ENCODE measurements at places on chromosomes 2 and 18.
A peak's percentile ranks its signal among the peaks of the same experiment; 100 is the strongest.

DNA sequence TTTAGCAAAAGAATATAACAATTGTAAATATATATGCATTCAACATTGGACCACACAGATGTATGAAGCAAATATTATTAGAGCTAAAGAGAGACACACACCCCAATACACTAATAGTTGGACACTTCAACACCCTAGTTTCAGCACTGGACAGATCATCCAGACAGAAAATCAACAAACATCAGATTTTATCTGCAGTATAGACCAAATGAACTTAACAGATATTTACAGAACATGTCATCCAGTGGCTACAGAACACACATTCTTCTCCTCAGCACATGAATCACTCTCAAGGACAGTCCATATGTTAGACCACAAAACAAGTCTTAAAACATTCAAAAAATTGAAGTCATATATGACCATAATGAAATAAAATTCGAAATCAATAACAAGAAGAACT lies 22.1 kb upstream of the EVA1A start:
- DNase-seq = no peak

GRCh38 chr18:40485318-40485717 lies 1469.7 kb upstream of the PIK3C3 start:
- no peak for DNase-seq

DNA sequence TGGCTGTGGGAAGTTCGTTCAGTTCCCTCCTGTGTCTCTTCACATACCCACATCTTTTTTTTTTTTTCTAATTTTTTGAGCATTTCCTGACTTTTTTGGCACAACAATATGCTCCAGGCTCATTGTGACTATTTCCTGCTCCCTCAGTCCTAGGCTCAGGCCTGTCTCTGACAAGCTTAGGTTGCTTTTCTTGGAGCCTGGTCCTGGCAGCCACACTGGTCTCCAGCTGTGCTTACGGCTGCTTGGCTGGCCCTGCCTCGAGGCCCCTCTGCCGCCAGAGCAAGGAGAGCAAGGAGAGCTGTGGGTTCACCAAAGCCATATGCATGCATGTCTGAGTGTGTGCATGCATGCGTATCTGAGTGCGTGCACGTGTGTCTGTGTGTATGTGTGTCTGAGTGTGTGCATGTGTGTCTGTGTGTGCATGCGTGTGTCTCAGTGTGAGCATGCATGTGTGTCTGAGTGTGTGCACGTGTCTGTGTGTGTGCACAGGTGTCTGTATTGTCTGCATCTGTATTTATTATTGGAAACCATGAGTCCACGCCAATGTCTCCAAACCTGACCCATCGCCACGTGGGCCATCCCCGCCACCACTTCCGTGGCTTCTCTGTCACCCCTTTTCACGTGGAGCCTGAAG lies 766.1 kb upstream of the SALL3 start:
- no peak for DNase-seq

DNA sequence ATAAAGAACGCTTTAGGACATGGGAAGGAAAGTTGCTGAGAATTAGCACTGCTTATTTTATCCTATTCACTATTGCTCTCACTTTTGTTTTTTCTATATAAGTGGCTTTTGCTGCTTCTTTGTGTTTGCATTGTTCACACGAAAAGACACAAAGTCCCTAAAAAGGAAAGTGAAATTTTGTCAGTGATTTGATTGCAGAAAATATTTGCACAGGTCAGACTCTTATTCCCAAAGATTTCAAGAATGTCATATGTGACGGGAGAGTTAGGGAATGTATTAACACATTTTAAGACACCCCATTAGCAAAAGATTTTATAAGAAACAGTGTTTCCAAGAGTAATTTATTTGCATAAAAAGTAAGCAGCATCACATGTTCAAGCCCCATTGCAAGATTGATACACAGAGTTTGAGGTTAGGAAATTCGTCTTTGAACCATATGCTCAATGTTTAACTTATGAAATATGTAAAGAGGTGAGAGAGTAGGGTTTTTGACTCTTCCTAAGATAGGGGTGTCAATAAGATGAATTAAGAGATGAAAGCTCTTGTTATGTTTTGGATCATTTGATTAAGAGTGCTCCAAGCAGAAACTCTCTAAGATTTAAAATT lies 57.0 kb downstream of the CCDC102B start:
- DNase-seq = no peak

- DNase-seq = peak; percentile 34
Observed at GRCh38 chr2:198873503-198874471, 584.0 kb downstream of the SATB2 start.

DNA sequence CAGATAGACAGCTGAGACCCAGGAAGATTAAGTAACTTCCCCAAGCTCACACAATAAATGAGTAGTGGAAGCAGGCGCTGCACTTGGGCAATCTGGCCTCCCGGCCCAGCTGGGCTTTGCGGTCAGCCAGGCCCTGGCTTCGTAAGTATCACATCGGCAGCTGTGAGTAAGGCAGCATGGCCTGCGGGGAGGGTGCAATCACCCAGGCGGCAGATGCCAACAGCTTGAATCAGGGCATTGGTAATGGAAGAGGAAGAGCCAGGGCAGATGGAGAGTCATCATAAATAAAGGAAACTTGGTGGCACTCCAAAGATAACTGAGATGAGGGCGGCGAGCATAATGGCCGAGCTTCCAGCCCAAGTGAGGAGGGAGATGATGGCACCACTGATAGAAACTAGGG lies 217.9 kb upstream of the PID1 start:
- DNase-seq = peak; percentile 86

DNA sequence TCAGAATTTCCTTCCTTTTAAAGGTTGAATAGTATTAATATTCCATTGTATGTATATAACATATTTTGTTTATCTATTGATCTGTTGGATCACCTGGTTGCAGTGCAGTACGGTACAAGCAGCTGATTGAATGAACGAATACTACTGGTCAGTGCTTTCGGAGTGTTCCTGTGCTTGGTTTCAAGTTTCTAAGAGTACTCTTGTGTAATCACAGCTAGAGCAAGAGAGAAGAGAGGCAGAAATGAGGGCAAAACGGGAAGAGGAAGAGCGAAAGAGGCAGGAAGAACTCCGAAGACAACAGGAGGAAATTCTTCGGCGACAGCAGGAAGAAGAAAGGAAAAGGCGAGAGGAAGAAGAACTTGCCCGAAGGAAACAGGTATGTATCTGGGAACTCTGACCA lies 40.3 kb upstream of the KCNJ13 start:
- DNase-seq = no peak

DNA sequence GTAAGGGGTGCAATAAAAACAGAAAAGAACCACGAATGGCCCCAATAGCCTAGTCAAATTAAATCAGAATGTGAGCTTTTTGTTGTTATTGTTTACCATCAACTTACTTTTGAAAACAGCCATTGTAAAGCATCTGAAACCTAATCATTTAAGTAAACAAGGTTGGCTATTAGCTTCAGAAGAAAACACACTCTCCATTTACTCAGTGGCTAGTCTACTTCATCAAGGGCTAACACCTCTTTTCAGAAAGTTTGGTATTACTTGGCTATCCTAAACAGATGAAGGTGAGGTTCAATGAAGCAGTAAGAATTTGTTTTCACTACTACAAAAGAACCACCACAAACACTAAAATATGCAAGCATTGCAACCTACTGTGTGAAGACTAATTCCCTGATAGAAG lies 398.0 kb downstream of the CDH2 start:
- no peak for DNase-seq

GRCh38 chr2:3504741-3505140 lies 14.6 kb downstream of the ADI1 start:
- no peak for DNase-seq

- no peak for DNase-seq
Observed at GRCh38 chr2:106579750-106580197, 92.6 kb downstream of the CD8B2 start.

DNA sequence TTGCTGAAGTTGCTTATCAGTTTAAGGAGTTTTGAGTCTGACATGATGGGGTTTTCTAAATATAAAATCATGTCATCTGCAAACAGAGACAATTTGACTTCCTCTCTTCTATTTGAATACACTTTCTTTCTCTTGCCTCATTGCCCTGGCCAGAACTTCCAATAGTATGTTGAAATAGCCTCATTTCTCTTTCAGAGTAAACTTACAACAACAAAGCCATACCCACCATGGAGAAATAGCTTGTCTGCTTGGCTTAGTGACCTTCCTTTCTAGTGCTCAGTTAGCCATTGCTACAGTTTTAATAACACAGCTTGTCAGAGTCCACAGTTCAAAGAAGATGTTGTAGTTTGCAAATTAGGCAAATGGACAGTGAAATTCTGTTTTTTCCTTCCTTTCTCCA lies 228.0 kb downstream of the ETAA1 start:
- DNase-seq = peak; percentile 71

DNA sequence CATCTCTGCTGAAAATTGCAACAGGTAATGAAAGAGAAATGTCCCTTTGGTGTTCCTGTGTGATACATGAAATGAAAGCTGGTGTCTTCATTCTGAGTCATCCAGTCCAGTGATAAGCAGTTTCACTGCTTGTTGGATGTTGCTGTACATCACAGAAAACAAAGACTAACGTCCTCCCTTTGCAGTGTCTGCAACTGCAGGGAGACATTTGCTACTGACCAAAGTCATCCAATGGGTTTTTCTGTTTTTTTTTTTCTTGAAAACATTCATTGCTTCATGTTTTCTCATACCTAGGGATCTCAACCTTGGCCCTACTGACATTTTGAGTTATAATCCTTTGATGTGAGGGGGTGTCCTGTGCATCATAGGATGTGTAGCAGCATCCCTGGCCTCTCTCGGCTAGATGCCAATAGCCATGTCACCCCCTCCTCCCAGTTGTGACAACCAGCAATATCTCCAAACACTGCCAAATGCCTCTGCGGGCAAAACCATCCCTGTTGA lies 63.6 kb upstream of the FZD5 start:
- no peak for DNase-seq

GRCh38 chr2:183224948-183225347 lies 100.7 kb downstream of the NUP35 start:
- DNase-seq = peak; percentile 63

- DNase-seq = no peak
Observed at GRCh38 chr2:199392363-199392762, 65.4 kb downstream of the SATB2 start.

DNA sequence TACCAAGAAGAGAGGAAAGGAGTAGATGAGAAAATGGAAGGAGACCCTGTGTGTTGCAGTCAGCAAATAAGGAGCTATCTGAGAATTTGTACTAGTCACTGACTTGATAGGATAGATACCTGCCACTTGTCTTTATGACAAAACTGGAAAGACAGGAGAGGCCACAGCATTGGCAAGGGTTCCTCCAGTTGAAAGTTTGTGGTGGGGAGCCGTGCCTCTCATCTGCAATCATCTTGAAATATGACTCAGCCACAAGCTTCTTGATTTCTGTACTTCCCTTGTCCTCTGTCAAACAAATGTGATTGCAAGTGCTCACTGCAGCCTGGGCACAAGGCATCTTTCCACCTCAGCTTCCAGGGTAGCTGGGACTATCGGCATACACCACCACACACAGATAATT lies 99.1 kb downstream of the GREB1L start:
- peak; percentile 14 for DNase-seq

DNA sequence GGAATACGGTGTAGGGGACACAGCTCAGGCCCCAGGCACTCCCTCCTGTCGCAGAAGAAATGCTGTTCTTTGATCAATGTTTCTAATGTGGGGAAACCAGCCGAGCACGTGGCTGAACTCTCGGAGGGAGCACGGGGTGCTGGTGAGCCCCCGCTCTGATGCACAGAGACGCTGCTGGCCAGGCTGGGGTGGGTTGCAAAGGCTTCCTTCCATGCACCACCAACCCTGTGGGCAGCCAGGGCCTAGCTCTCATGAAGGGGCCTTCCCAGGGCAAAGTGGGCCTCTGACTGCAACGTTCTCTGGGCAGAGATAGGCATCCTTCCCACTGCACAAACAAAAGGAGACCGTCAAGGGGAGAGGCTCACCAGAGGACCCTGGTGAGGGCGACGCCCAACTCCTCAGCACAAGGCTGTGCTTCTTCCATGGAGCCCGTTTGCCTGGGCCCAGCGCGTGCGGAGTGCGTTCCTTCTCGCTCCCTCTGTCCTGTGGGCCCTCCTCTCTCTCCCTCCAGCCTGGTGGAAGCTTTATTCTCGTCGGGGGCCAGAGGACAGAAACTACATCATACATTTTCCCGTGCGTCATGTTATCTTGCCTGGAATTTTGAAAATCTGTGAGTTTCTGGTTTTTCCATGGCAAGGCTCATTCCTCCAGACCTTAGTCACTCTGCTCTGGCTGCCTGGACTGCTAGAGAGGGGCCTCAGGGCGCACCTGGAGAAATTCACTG lies 61.1 kb upstream of the SP3 start:
- DNase-seq = no peak

DNA sequence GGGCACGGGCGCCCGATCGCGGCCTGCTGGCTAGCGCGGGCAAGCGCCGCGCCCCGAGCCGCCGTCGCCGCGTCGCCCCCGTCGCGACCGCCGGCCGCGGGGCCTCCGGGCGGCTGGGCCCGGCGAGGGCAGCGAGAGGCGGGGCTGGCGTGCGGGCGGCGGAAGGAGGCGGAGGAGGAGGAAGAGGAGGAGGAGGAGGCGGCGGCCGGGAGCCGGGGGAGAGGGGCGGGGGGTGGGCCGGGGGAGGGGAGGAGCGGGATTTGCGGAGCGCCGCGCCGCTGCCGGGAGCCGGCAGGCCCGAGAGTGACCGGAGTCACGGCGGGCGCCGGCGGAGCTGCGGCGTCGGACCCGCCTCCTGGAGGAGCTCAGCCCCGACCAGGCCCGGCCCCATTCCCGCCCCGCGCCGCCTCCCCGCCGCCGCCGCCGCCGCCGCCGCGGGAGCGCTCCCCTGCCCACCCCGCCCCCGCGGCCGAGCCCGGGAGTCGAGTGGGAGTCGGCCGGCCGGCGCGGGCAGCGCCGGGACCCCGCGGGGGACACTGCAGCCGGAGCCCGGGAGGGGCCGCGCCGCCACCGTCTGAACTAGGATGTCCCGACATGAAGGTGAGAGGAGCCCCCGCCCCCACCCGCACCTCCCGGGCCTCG lies at the start of gene KCMF1:
TSS of gene KCMF1 (plus strand) at position 294 of the 642 bp plus-strand sequence. CDS start at position 585, 291 bp downstream.
- DNase-seq = peak; percentile 84

DNA sequence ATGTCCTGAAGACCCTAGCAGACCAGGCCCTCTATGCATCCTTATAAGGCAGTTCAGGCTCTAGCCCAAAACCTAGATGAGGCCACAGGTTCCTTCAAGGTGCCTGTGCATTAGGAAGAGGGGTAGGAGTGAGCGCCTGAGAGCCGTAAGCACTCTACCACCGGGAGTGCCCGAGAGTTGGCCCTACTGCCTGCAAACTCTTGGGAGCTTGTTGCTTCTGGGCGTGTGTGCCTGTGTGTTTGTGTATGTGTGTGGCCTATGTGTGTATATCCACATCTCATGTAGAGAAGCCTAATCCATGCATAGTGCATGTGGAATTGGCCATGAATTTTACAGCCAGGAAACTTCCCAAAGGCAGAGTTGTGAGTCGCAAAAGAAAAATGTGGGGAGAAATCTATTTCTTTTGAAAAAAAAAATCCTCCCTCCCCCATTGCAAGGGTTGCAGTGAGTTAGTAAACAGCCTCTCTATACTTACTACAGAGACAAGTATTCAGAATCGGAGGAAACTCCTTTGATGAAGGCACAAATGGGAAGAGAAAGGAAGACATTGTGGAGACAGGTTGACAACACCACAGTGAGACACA lies 96.8 kb downstream of the ADD2 start:
- DNase-seq = no peak

GRCh38 chr18:78459668-78460067 lies 520.0 kb upstream of the SALL3 start:
- no peak for DNase-seq

- no peak for DNase-seq
Observed at GRCh38 chr2:70656421-70657010, 102.9 kb upstream of the TGFA start.
